ENCODE measurements at places on chromosomes 3 and 15.

DNA sequence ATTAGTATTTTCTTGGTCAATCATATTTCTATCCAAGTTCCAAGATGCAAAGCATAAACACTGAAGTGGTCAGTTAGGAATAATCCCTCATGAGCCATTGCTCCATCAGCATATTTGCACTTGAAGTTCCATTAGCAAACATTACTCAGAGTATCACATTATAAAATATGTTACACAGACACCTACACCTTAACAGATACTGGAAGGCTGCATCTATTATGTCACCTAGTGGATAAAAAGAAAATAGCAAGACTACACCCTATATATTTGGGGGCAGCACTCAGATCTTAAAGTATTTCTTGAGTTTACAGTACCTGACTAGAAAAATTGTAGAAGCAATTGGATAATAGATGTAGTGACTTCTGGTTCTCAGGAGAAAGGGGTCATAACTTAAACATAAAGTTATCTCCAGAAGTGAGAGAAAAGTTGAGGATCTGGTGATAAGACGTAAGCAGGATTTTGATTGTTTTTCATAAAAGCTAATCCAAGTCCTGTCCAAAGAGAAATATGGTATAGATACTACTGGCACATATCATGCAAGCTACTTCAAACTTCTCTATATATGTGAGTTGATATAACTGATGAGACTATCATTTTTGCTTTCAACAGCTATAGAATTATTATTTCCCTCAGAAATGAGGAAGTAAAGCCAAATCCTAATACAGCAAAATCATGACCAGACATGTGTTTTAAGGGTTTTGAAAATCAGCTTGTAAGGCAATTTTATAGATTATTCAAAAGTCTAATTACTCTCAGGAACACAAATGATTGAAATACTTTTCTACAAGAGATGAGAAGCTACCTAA, 422.2 kb downstream of the GBE1 start:
- DNase-seq, result no peak

GRCh38 chr3:63934041-63934866, 22.1 kb upstream of the SCAANT1 start:
- no peak for DNase-seq

- DNase-seq, result no peak
Measured at GRCh38 chr15:90151989-90152645, 49.0 kb upstream of the SEMA4B start.

DNA sequence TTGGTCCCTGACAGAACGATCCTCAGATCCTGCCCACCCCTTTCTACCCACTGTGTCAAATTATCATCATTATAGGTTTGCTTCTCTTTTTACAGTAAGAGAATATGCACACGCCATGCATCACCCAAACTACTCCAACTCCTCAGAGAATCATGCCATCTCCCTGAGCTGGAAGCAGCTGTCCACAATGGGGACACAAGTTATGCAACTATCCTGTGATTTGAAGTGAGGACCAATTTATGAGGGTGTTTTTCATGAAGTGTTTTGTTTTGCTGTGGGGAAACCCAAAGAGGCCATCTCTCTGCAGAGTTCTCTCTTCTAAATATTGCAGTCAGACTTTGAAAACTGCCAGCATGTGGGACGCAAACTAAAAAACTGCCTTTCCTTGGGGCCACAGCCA, 35.8 kb upstream of the TNFSF10 start:
- DNase-seq, result no peak

- DNase-seq, result no peak
Measured at GRCh38 chr3:89184151-89184995, 77.0 kb downstream of the EPHA3 start.

GRCh38 chr15:50190723-50191122, 8.7 kb downstream of the SLC27A2 start:
- DNase-seq, result no peak

- no peak for DNase-seq
Measured at GRCh38 chr3:30918761-30919160, 24.3 kb upstream of the GADL1 start.

- DNase-seq, result no peak
Measured at GRCh38 chr3:176623468-176624150, 573.7 kb downstream of the TBL1XR1 start.

DNA sequence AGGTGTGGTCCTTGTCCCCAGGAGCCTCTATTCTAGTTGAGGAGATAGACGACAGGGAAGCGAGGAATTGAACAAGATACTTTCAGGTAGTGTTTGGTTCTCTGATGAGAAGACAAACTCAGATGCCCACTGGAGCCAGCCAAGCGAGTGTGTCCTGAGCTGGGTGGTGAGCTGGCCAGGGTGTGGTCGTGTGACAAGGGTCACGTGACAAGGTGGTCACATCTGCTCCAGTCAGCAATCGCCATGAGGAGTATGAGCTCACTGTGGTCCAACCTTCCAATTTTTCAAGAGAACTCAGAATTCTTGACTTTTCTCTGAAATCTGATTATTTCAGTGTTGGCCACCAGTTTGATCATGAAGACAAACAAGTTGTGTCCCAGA, 39.5 kb downstream of the SLC6A6 start:
- no peak for DNase-seq

- DNase-seq, result no peak
Measured at GRCh38 chr15:98195796-98196195, 235.3 kb downstream of the ARRDC4 start.

- DNase-seq, result no peak
Measured at GRCh38 chr3:17045705-17046104, 160.9 kb downstream of the PLCL2 start.

GRCh38 chr15:90121086-90121485, 18.8 kb upstream of the IDH2 start:
- DNase-seq, result no peak

GRCh38 chr3:181326637-181327223, 337.2 kb upstream of the DNAJC19 start:
- DNase-seq, result no peak
